Activated B cell treated with CpG ODN at 0.5 μM for 24 hours (primary cell): ENCODE measurements at places on chromosomes 2 and 18.

DNA sequence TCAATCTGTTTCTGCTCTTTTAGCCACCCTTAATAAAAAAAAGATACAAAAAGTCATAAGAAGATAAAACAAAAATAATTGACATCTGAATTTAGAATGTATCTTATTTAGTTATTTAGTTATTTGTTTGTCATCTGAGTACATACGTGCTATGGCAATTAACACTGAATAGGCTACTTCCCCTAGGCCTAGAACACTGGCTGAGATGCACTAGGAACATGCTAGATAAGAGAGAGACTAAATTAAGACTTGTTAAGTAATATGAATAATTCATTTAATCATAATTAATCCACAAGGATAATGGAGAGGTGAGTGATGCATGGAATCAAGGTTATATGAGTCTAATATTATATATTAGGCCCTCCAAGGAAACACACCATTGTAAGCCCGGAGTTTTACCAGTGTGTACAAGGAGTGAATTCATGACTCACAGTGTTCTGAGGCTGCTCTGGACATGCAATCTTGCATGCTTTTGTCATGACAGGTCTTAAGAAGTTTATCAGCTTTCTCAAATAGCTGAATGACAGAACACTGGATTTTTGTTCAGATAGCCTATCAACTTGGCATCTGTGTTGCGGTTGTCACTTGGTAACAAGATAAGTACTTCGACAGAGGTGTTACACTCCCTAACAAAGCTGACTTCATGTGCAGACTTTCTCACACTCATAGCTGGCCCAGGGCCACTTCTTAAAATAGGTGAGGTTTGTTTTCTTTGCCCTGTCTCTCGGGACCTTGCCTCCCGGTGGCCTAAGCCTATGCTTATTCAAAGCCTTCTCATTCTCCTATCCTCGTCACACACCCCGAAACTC lies 5.0 kb upstream of the SERPINB2 start:
- no peaks in the 10 kb centered on the region for H3K36me3 ChIP-seq
- no peaks in the 10 kb centered on the region for H3K4me1 ChIP-seq
- no peak overlapping the region for H3K4me3 ChIP-seq
- H3K27ac ChIP-seq: no peak overlapping the region
- peaks cover 11% of the 10 kb centered on the region for H3K27me3 ChIP-seq
- DNase-seq: no peak

DNA sequence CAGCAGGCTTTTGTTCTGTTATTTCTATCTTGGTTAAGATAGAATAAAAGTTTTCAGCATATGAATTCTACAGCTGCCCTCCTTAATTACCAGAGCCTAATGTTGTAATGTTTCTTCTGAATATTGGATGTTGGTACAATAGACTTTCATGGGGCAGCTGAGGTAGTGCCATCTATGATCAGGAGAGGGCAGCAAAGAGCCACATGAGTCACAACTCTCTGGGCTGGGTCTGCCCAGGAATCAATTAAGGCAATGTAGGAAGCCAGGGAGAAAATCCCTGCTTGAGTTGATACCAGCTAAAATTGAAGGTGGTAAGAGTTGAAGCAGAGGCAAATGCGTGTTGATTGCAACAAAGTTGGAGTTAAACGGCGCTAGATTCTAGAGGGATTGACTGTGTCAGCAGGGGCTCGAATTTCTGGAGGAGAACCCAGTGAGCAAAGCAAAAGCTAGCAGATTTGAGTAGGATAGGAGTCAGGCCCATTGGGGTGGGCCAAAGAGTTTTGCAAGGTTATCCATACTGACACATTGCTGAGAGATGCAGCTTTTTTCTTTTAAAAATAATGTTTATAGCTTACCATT lies 10.6 kb upstream of the MC5R start:
- H3K36me3 ChIP-seq: no peaks in the 10 kb centered on the region
- H3K27ac ChIP-seq: no peak overlapping the region
- H3K27me3 ChIP-seq: peaks cover 2% of the 10 kb centered on the region
- no peak for DNase-seq

DNA sequence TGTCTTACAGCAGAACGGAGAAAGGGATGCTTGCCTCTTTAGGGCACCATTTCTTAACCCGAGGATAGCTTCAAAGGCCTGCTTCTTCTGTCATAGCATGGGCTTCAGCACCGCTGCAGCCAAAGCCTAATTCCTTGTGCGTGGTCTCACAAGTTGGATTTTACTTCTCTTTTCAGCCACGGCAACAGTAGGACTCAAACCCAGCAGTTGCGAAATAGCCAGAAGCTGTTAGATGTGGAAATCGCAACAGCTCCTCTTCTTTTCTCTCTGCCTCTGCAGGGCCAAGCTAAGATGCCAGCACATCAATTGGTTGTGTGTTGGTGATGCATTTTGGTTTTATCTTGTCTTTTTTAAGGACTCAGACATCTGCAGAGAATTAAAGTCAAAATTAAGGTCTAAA lies 3.1 kb downstream of the NRXN1 start:
- no peak overlapping the region for H3K27ac ChIP-seq
- H3K27me3 ChIP-seq: no peaks in the 10 kb centered on the region
- H3K4me3 ChIP-seq: no peak overlapping the region
- H3K4me1 ChIP-seq: no peaks in the 10 kb centered on the region
- no peak for DNase-seq

- H3K36me3 ChIP-seq: no peaks in the 10 kb centered on the region
- DNase-seq: no peak
- peaks cover 8% of the 10 kb centered on the region for H3K4me1 ChIP-seq
Measured at GRCh38 chr18:51711298-51711889, 513.9 kb upstream of the MEX3C start.

- peaks cover 48% of the 10 kb centered on the region for H3K36me3 ChIP-seq
- no peak overlapping the region for H3K27ac ChIP-seq
- H3K4me3 ChIP-seq: no peak overlapping the region
- DNase-seq: no peak
- peaks cover 91% of the 10 kb centered on the region for H3K4me1 ChIP-seq
- H3K27me3 ChIP-seq: no peaks in the 10 kb centered on the region
Measured at GRCh38 chr2:99865818-99866676, 276.3 kb downstream of the AFF3 start.

- H3K36me3 ChIP-seq: peaks cover 14% of the 10 kb centered on the region
- H3K4me3 ChIP-seq: no peak overlapping the region
- H3K27me3 ChIP-seq: no peaks in the 10 kb centered on the region
- no peaks in the 10 kb centered on the region for H3K4me1 ChIP-seq
- no peak for DNase-seq
Measured at GRCh38 chr2:70029814-70030409, 57.4 kb upstream of the PCBP1 start.

GRCh38 chr18:49869354-49869753 lies 56.0 kb upstream of the ACAA2 start:
- H3K4me3 ChIP-seq: no peak overlapping the region
- peaks cover 4% of the 10 kb centered on the region for H3K27me3 ChIP-seq
- no peaks in the 10 kb centered on the region for H3K36me3 ChIP-seq
- H3K27ac ChIP-seq: no peak overlapping the region
- DNase-seq: no peak
- H3K4me1 ChIP-seq: no peaks in the 10 kb centered on the region

DNA sequence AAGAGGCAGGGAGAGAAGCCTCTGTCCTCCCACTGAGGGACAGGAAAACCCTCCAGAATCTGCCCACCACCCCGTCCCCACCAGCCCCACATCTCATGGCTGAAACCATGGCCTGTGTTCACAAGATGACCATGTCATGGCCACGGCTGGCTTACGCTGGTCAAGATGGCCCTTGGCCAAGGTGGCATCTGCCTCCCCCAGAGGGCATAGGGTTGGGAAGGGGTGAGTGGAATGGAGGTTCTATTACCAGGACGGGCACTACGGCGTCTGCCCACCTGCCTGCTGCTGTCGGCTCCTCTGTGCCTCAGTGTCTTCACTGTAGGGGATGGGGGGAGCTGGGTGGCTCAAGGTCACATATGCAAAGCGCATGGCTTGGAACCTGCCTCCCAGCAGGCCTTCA lies 19.8 kb downstream of the ODC1 start:
- no peak for DNase-seq
- H3K36me3 ChIP-seq: peaks cover 34% of the 10 kb centered on the region
- H3K4me3 ChIP-seq: no peak overlapping the region
- H3K27ac ChIP-seq: no peak overlapping the region

GRCh38 chr18:35051641-35052377 lies 10.6 kb downstream of the MAPRE2 start:
- peaks cover 11% of the 10 kb centered on the region for H3K36me3 ChIP-seq
- peaks cover 67% of the 10 kb centered on the region for H3K4me1 ChIP-seq
- H3K27me3 ChIP-seq: no peaks in the 10 kb centered on the region
- H3K27ac ChIP-seq: peak overlapping the region; percentile 95
- H3K4me3 ChIP-seq: no peak overlapping the region

DNA sequence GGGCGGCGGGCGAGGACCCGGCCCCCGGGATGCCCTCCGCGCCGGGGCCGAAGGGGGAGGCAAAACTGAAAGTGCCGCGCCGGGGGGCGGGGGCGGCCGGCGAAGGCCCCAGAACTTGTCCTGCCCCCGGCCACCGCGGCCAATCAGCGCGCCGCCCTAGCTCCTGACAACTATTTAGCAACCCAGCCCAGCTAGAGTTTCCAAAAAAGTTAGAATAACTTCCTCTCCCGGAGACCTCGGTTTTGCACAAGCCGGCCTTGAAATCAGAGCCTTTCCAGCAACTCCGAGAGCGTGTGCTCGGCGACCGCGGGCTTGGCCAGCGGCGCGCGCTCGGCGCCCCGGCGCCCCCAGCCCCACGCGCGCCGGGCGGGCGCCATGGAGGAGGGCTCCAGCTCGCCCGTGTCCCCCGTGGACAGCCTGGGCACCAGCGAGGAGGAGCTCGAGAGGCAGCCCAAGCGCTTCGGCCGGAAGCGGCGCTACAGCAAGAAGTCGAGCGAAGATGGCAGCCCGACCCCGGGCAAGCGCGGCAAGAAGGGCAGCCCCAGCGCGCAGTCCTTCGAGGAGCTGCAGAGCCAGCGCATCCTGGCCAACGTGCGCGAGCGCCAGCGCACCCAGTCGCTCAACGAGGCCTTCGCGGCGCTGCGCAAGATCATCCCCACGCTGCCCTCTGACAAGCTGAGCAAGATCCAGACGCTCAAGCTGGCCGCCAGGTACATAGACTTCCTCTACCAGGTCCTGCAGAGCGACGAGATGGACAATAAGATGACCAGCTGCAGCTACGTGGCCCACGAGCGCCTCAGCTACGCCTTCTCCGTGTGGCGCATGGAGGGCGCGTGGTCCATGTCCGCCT lies at the start of gene TWIST2:
Gene TWIST2, plus strand, starts transcription at position 245 of the 850 bp plus-strand sequence. Its CDS starts 131 bp downstream, at position 376.
- no peak within 1 kb of the TSS for H3K27ac ChIP-seq
- peaks cover 43% of the 10 kb centered on the region for H3K27me3 ChIP-seq
- H3K36me3 ChIP-seq: no peaks in the 10 kb centered on the region
- no peak for DNase-seq
- no peak within 1 kb of the TSS for H3K4me3 ChIP-seq

DNA sequence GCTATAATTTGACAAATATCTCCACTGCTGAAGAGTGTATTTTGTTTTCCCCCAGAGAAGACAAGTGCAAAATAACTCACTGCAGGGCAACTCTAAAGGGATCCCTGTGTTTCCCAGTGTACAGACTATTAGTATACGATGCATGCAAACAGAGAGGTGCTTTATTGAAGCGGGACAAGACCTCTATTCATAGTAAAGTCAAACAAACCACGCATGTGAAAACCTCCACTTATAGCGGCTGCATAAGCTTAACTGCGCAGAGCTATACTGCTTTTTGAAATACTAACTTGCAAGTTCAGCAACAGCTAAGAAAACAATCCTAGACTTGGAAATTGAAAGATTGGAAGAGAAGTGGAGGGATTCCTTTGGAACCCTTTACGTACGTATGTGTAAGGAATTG lies 15.6 kb downstream of the RNF144A start:
- H3K36me3 ChIP-seq: no peaks in the 10 kb centered on the region
- H3K4me1 ChIP-seq: peaks cover 15% of the 10 kb centered on the region
- H3K27ac ChIP-seq: no peak overlapping the region
- no peaks in the 10 kb centered on the region for H3K27me3 ChIP-seq
- H3K4me3 ChIP-seq: no peak overlapping the region
- no peak for DNase-seq

GRCh38 chr2:151906633-151906998 lies 78.4 kb upstream of the ARL5A start:
- H3K4me1 ChIP-seq: peaks cover 10% of the 10 kb centered on the region
- DNase-seq: no peak

- H3K27me3 ChIP-seq: no peaks in the 10 kb centered on the region
- DNase-seq: no peak
- H3K4me1 ChIP-seq: peaks cover 20% of the 10 kb centered on the region
- no peak overlapping the region for H3K27ac ChIP-seq
- no peaks in the 10 kb centered on the region for H3K36me3 ChIP-seq
- no peak overlapping the region for H3K4me3 ChIP-seq
Measured at GRCh38 chr18:48993586-48993985, 42.8 kb upstream of the SMAD7 start.

DNA sequence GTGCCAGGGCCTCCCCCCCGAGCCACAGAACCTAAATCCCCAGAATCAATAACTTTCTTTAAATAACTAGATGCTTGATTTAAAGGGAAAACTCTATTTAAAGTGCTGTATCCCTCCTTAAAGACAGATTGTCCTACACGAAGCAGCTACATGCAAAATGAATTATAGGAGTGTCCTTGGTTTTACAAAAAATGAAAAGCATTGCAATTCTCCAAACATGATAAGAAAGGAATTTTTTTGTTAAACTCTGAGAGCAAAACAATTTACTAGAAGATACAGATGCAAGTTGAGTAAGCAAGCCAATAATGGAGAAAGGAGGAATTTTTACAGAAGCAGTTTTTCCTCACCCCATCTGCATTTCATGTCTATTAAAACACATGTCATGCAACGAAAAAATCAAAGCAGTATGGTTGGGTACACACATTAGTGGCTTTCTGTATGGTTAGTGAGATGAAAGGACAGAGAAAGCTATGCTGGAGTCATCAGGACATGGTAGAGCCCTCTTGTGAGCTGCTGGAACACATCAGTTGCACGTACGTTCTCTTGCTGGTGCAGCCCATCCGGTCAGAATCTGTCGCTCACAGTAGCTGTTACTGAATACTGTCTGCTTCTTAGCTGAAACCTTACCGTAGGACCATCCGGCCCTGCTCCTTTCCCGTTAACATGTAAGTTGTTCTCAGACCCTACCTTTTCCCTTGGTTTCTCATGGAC lies 25.9 kb upstream of the STEAP3 start:
- DNase-seq: no peak
- no peaks in the 10 kb centered on the region for H3K36me3 ChIP-seq
- no peak overlapping the region for H3K4me3 ChIP-seq
- H3K4me1 ChIP-seq: peaks cover 3% of the 10 kb centered on the region

GRCh38 chr18:40341701-40342100 lies 1613.3 kb upstream of the PIK3C3 start:
- no peaks in the 10 kb centered on the region for H3K27me3 ChIP-seq
- H3K36me3 ChIP-seq: no peaks in the 10 kb centered on the region
- DNase-seq: no peak
- H3K4me1 ChIP-seq: no peaks in the 10 kb centered on the region
- no peak overlapping the region for H3K4me3 ChIP-seq
